ENCODE measurements at places on chromosomes 2 and 18. TPM values are rescaled to one million over a fixed set of nuclear protein-coding genes. Genes with fewer than 3 reads are reported as not detected.

- no peak for DNase-seq
Measured at GRCh38 chr18:46629361-46629760, 27.7 kb downstream of the LOXHD1 start.

DNA sequence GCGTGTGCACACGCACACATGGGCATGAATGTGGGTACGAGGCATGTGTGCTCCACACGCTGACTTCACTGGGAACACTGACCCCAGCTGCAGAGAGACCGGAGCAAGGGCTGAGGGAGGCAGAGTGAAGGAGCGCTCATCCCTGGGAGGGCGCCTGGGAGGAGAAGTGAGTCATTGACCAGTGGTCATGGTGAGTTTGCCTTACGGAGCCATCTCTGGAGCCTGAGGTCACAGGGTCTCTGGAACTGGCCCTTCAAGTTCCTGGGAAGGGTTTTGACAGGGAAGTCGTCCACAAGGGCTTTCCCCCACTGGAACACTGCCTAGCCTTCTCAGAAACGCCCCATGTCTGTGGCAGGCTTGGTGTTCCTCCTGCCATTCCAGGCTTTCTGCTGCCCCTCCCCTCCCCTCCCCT is 14.3 kb upstream of the TMEM185B start:
- no peak for DNase-seq

DNA sequence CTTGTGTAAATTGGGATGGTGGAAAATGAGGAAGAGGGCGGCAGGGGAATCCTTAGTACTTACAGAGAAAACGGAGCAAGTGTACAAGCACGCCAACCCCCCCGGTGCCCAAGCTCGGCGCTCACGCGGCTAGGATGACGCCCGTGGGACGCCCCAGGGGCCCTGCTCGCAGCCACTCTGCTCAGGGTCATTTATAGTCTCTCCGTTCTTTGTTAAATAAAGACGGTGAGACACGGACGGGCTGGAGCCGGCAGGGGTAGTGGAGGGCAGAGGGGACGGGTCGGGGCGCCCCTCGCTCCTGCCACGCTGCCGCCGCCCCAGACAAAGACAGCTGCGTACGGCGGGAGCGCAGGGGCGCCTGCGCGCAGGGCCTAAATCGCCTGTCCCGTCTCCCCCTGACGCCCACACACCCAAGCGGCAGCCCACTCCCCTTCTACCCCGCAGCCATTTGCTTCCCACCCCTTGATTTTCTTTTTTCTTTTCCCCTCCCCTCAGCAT is 37.8 kb downstream of the PCBP1 start:
- DNase-seq = peak; percentile 85

- DNase-seq = no peak
Measured at GRCh38 chr2:12033494-12033893, 287.1 kb downstream of the LPIN1 start.

DNA sequence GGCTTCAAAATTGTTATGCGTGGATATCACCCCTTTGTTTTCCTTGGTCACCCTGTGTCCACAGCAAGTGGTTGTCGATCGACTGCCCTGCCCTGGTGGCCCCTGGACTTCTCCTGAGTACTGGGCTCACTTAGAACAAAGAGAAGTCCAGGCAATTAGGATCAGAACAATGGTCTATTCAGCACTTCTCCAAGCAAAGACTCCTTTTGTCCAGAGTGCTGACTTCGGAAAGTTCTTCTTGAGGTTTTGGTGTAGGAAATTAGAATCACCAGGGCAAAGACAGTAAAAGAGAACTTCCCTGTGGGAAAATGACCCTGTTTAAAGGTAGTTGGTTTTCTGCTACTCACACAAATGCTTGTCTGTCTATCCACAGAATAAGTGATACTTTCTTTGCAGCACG is 173.9 kb downstream of the FHOD3 start:
- no peak for DNase-seq

GRCh38 chr18:78978349-78979055 is 1.1 kb upstream of the SALL3 start:
- no peak for DNase-seq

DNA sequence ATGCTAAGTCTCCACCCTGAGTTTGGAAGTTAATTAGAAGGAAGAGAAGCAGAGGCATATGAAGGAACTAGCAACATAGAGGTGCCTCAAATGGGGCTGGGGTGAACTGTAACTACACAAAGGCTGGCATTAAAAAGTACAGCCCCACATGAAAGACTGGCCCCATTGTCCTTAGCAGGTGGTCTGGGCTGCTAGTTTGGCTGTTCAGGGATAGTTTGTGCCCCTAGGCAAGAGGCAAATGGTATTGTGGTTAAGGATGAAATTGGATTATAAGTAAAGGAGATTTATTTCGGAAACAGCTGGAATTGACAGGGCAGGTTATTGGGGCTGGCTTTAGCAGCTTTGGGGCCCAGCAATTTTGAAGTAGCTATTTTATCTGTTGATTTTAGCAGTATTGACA is 365.7 kb upstream of the TNP1 start:
- no peak for DNase-seq

DNA sequence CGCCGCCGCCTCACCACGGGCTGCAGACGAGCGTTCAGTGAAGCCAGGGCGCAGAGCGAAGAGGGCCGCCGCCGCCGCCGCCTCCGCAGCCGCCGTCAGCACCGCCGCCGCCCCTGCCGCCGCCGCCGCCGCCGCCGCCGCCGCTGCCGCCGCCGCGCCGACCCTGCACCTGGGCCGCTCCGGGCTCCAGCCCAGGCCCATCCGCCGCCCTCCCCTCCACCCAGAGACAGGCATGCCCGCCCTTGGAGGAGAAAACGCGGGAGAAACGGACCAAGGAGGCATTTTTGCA is 3.0 kb downstream of the POU3F3 start:
- DNase-seq = no peak

GRCh38 chr2:73561422-73561821 is 80.8 kb downstream of the NAT8 start:
- DNase-seq = no peak

DNA sequence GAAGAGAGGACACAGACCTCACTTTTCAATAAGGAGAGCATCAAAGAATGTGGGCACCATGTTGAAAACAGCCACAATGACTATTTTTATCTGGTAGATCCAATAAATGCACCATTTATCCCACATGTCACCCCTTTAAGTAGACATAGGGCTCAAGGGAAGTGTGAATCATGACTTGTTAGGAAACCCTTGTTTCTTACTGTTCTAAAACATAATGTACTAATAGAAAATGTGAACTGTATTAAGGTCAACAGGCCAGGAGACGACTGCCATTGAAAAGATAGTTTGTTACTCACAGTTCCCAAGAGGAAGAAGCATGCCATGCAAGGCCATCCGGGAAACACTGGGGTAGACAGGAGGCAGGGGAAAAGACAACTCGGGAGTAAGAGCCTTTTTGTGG is 137.7 kb downstream of the EN1 start:
- no peak for DNase-seq

DNA sequence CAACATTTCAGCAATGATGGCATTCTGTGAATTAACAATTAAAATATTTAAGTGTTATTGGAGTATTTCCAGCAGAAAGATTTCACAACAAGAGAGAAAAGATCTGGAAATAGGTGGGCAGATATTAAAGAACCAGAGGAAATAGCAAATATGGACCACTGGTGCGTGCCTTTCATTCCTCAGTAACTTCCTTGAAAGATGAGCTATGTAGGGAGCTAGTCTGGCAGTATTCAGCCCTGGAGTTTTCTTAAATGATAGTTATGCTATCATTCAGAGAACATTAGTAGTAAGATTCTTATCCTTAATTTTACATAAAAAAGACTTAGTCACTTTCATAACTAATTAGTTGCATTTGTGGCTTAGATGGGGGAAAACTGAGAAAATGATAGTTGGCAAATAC is 41.5 kb downstream of the TANC1 start:
- DNase-seq = no peak

DNA sequence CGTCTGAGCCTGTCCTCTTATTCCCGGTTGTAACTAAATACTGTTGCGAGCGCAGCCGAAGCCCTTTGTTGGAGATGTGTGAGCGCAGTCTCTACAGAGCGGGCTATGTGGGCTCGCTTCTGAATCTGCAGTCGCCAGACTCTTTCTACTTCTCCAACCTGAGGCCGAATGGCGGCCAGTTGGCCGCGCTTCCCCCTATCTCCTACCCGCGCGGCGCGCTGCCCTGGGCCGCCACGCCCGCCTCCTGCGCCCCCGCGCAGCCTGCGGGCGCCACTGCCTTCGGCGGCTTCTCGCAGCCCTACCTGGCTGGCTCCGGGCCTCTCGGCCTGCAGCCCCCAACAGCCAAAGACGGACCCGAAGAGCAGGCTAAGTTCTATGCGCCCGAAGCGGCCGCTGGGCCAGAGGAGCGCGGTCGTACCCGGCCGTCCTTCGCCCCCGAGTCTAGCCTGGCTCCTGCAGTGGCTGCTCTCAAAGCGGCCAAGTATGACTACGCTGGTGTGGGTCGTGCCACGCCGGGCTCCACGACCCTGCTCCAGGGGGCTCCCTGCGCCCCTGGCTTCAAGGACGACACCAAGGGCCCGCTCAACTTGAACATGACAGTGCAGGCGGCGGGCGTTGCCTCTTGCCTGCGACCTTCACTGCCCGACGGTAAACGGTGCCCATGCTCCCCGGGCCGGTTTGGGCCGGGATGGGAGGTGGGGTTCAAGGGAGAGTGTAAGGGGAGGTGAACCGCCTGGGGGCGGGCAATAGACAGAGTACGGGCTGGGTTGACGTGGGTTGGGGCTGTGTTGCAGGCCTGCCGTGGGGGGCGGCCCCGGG is at the start of gene HOXD12:
TSS of gene HOXD12 (plus strand) at position 68 of the 819 bp plus-strand sequence. CDS start at position 75, 7 bp downstream.
- DNase-seq = no peak

DNA sequence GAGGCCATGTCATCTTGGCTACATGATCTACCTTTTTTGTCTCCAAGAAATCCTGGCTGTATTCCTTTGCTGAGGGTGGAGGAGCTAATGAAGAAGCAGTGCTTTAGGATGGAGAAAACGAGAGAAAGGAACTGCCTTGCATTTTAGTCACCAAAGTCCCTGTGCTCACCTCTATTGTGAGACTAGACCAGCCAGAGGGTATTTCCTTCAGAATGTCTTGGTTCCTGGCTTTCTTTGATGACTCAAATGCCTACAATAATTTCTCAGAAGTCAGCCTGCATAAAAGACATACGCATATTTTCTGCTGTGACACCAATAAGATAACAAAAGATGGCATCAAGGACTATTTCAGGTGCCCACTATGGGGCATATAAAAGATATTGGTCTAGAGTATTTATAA is 10.8 kb downstream of the SF3B6 start:
- no peak for DNase-seq

DNA sequence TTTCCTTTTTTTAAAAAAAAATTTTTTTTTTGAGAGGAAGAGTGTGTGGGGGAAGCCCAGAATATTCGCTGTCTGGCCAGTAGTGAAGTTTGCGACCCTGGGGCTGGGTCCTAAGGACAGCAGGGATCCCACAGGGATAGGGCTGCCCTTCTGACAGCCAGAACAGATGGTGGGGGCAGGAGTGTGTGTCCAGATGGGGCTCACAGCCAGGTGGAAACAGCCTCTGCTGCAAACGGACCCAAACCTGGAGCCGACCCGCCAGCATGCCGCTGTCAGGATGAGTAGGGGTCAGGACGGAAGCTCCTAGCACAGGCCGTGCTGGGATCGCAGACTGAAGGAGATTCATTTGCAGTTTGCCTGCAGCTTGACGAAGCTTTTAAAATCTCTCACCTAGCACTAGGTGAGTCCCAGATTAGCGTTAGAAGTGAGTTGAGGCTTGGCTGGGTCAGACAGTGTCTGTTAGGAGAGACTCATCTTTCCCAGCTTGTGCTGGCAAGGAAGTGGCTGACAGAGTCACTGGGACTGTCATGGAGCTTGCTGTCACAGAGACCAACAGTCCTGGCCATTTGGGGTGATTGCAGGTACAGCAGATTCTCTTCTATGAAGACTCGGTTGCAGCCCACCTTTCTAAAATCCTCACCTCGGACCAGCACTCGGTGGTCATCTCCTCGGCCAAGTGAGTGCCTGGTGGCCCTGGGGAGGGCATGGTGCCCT is 93.4 kb downstream of the DGKD start:
- no peak for DNase-seq

DNA sequence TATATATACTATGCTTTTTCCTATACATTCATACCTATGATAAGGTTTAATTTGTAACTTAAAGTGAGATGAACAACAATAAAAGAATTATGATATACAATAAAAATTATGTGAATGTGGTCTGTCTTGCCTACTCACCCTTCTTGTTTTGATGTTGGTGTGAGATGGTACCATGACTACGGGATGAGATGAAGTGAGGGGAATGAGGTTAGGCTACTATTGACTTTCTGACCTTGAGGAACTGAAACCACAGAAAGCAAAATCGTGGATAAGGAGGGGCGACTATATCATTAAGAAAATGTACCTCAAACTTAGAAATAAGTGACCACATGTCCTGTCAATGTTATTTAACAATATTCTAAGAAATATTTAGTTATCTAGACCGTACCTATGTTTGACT is 103.9 kb upstream of the PPP1CB start:
- no peak for DNase-seq

DNA sequence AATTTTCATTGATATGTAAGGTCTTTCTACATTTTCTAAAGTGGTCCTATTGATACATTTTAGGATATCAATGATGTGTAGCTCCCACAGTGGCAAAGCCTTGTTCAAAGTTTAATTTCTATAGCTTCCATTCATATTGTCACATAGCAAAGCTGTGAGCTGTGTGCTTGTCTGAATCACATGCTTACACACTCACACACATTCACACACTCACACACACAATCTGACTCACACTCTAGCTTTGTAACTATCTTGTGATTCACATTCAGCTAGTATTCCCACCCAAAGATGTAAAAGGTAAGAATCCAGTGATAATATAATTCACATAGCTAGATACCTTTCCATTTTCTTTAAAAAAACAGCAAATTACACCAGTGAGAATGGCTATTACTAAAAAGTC is 58.7 kb downstream of the MAPRE2 start:
- DNase-seq = no peak

GRCh38 chr2:48568547-48568946 is 38.6 kb downstream of the STON1 start:
- DNase-seq = no peak

- DNase-seq = no peak
Measured at GRCh38 chr18:79905993-79906392, 45.5 kb downstream of the SLC66A2 start.

GRCh38 chr18:79795446-79795845 is 2.3 kb upstream of the KCNG2 start:
- DNase-seq = peak; percentile 60

Gene GULP1
- total RNA-seq = 62.0 TPM

Gene ZNF24
- 59.2 TPM for total RNA-seq

Gene ZNF385B
- total RNA-seq = 0.51 TPM

Gene UGT1A10
- not detected for total RNA-seq

Gene ANKRD30B
- not detected for total RNA-seq

Gene L3MBTL4
- 6.5 TPM for total RNA-seq

Gene GCG
- not detected for total RNA-seq

Gene RPRD1A
- 76.0 TPM for total RNA-seq

Gene FBXO48
- 0.82 TPM for total RNA-seq

Gene TNFAIP6
- total RNA-seq = 10.8 TPM

Gene XIRP2
- 277 TPM for total RNA-seq

Gene NDC80
- total RNA-seq = 9.4 TPM

Gene NR4A2
- total RNA-seq = 4.3 TPM

All from tongue (tissue), 3 donors.